ENCODE measurements at places on chromosomes 16 and 17.

GRCh38 chr16:68711421-68712139, 25.5 kb upstream of the CDH1 start:
- no peak for DNase-seq

- no peak for DNase-seq
Observed at GRCh38 chr17:74332017-74332650, 6.1 kb downstream of the KIF19 start.

DNA sequence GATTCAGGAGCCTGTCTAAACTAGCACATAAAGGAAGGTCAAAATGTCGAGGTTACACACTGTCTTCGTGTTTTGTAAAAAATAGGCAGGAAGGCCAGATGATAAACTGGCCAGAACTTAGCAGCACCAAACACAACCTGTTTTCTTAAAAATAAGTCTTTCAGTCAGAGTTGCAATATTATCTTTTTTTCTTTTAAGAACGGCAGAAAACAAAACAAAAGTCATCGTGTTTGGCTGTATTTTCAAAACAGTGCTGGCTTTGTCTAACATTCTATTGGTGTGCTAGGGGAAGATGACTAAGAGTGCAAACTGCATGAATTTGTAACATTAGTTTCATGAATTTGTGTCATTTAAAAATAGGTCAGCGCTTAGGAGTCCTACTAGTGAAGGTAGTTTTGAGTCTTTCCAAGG, 5.3 kb downstream of the MAF start:
- no peak for DNase-seq

DNA sequence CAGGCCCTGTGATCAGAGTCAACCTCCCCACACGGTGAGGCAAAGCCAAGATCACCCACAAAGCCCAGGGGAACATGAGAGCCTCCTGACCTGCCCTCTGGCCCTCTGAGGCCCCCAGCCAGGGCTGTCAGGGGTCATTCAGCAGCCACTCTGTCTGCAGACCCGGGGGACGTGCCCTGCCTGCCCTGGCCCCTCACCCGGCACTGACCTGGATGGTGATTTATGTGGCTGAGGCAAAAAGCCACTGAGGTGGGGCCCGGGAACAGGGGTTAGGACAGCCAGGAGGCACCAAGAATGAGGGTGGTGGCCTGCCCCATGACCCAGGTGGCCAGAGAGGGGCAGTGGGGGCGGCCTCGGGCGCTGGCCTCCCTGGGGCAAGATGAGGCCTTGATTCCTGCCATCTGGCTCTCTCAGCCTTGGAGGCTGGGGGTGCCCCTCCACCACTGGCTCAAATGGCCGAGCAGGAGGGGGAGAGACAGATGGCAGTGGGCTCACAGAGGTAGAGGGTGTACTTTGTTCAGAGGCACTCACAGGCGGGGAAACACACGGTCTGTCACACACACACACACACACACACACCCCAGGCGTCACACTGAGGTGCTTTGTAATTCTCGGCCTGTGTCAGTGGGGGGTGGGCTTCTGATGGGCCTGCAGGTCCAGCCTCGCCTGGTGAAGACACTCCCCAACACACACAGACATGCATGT, 174.0 kb upstream of the GSE1 start:
- no peak for DNase-seq

- DNase-seq, result no peak
Observed at GRCh38 chr17:62703261-62703775, 75.8 kb downstream of the MRC2 start.

DNA sequence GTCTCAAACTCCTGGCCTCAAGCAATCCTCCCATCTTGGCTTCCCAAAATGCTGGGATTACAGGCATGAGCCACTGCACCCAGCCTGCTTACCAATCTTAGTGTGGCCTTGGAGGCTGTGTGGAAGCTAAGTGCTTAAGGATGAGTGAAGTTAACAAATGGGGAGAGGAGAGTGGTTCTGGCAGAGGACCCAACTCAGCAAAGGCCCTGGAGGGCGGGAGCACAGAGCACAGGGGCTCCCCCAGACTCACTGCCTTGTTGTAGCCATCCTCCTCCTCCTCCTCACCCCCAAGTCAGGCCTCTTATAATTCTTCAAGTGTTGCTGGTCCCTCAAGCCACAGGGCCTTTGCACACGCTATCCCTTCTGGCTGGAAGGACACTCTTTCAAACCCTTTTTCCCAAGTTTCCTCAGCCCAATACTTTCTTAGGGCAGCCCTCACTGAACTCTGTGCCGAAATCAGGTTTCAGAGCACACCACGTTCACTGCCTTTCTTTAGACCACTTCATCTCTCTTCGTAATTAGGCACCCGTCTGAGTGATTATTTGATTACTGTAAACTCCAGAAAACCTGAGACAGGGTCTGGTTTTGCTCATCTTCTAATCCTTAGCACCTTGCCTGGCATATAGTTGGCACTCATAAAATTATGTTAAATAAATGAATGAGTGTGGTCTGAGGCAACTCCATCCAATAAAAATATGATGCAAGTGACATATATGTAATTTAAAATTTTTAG, 23.4 kb downstream of the NGFR start:
- no peak for DNase-seq

DNA sequence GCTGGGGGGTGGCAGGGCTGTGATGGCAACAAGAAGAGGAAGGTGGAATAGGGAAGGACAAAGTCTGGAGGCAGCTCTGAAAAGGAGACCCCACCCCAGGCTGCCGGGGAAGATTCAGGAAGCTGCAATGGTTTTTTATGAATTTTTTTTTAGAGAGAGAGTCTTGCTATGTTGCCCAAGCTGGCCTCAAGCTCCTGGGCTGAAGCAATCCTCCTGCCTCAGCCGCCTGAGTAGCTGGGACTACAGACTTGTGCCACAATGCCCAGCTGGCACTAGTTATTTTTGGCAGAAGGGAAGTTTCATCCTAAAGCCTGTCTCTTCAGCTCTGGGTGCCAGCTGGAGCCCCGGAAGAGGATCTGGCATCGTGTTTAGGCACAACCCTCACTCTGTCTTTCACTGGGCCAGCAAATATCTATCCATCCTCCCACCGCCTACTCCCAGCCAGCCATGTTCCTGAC, 1.3 kb upstream of the CES3 start:
- no peak for DNase-seq

DNA sequence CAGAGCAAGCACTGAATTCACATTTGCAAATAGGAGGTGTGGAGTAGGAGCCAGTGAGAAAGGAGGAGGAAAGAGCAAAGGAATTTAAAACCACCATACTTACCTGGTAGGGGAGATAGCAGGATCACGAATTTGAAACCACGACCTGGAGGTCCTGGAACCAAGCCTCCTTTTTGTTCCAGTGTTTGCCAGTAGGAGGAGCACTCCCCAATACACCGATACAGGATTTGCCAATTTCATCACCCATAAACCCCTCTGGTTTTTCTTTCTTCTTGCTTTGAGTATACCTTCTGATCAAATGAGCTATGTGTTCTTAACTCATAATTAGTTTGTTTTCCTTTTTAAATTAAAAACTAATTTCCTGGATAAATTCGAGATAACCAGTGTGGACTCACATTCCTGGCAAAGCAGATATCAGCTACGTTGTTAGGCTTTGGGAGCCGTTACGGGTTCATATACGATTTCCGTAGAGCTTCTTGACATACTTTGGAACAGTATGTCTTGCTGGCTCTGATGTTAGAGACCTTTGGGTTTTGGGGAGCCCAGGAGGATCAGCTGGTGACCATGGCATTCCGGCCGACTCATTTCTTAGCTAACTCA, 22.7 kb downstream of the BCO1 start:
- no peak for DNase-seq

DNA sequence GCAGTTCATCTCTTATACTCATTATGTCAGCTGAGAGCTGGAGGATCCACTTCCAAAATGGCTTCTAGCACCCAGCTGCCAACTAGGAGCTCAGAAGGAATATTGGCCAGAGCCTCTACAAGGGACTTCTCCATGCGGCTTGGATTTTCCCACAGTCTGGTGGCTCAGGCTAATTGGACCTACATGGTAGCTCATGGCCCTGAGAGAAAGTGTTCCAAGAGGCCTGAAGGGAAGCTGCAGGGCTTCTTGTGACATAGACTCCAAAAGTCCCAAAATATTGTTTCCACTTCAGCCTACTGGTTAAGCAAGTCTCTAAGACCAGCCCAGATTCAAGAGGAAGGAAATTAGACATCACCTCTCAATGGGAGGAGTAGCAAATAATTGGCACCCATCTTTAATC, 6.8 kb downstream of the NOG start:
- DNase-seq, result no peak

Measured in T-helper 17 cell (primary cell).